NCI-H2171 treated with DMSO at 0.1 percent for 48 hours (cell line): ENCODE measurements at places on chromosomes 4 and X.

GRCh38 chr4:4502694-4503311 lies 39.0 kb downstream of the STX18 start:
- DNase-seq = no peak

DNA sequence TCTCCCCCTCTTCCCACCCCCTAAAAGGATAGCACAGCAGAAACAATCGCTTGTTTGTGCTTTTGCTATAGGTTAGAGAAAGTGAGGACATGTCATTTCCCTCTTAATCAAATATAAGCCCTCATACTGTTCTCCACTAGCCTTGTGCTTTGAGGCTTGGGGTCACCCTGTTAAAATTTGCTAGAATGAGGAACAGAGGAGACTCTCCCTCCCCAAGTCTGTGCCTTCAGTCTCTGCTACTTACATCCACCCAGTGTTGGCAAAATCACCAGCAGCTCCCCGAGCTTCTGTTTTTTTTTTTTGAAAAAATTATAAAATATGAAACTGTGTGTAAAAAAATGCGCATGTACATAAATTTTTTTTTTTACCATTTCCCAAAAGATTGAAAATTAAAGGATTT lies 19.3 kb downstream of the KLF3 start:
- no peak for DNase-seq

DNA sequence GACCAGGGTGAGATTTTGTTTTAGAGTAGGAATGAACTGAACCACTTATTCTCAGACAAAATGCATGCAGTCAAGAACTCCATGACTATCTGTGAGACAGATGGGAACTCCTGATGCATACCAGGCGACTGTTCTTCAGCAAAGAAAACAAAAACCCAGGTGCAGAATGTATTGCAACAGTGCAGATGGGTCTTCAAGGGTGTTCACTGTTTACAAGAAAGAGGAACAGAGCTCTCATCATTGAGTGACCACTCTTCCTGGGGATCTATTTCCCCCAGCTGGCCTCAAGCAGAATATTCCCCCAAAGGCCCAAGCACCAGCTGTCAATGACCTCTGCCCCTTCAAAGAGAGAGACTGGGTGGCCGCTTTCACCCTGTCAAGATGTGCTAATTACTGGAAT lies 39.7 kb upstream of the BMP3 start:
- DNase-seq = no peak

GRCh38 chr4:187294861-187295260 lies 571.2 kb upstream of the FAT1 start:
- DNase-seq = no peak

- no peak for DNase-seq
Observed at GRCh38 chr4:24003496-24003895, 113.6 kb upstream of the PPARGC1A start.

GRCh38 chrX:8848911-8849310 lies 47.7 kb upstream of the FAM9A start:
- DNase-seq = no peak

- no peak for DNase-seq
Observed at GRCh38 chrX:148713981-148714380, 213.6 kb downstream of the AFF2 start.

DNA sequence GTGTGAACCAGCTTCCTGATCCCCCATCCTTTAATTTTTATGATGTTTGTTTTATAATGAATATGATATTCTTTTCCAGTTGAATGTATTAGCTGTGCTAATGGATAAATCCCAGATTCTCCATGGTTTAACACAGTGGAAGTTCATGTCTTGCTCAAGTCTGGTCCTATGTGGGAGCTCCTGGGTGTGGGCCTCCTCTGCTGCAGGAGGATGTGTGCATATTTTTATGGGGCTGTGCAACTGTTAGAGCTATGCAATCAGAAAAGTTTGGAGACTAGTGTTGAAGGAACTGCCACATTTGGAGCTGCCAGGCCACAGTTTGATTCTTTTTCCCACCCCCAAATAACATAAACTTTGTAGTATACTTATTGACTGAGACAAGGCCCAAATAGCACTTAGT lies 24.8 kb downstream of the MGST2 start:
- DNase-seq = no peak
